ENCODE measurements at places on chromosomes 5 and 9.

GRCh38 chr5:160342413-160342941, 27.9 kb downstream of the C1QTNF2 start:
- DNase-seq, result no peak

DNA sequence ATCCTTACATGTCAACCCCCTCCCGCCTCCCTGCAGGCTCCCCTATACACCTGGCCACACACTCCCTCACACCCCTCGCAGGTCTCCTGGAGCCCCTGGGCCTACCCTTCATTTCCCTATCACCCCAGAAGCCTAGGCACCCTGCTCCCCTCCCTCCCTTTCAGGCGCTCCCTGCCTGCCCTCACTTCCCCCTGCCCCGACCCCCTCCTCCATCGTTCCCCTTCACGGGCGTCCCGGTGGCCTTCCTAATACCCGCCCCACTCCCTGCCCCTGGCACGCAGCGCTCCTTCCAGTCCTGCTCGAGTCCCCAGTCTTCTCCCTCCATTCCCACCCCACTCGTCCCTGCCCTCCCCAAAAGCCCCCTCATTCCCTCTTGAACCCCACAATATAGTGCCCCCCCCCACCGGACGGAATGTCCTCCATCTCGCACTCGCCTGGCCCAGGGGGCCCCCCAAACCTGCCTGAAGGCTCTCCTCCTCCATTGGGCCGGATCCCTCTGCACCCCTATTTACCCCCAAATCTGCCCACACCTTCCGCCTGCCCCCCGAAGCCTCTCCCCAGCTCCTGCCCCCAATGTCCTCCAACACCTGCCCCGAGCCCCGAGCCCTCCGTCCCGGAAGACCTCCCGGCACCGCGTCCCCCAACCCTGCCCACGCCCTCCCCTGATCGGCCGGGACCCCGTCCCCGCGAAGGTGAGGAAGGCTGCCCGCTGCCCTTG, 746 bp downstream of the STRBP start:
- DNase-seq, result no peak

GRCh38 chr5:135066781-135067180, 32.8 kb upstream of the PITX1 start:
- no peak for DNase-seq

DNA sequence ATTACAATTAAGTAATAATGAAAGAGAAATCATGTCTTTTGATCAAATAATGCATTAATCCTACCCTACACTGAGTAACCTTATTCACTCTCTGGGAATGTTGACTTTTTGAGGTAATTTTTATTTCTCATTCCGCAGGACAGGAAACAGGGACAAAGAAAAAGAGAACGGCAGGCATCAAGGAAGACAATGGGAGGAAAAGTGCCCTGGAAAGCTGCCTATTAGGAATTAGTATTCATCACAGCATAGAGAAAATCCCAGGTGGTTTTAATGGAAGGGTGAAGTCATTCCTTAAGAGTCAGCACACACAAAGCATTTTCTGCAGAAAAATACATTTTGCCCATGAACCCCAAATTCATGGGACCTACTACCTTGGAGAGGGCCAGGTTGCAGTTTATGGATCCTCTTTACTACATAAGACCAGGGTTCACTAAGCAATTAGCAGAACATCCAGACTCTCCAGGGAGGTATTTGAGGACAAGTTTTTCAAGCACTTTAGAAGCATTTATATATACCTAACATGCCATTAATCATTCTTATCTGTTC, 9.4 kb downstream of the FSTL4 start:
- DNase-seq, result no peak

GRCh38 chr9:78030553-78031443, 813 bp downstream of the GNAQ start:
- DNase-seq, result peak; percentile 36

DNA sequence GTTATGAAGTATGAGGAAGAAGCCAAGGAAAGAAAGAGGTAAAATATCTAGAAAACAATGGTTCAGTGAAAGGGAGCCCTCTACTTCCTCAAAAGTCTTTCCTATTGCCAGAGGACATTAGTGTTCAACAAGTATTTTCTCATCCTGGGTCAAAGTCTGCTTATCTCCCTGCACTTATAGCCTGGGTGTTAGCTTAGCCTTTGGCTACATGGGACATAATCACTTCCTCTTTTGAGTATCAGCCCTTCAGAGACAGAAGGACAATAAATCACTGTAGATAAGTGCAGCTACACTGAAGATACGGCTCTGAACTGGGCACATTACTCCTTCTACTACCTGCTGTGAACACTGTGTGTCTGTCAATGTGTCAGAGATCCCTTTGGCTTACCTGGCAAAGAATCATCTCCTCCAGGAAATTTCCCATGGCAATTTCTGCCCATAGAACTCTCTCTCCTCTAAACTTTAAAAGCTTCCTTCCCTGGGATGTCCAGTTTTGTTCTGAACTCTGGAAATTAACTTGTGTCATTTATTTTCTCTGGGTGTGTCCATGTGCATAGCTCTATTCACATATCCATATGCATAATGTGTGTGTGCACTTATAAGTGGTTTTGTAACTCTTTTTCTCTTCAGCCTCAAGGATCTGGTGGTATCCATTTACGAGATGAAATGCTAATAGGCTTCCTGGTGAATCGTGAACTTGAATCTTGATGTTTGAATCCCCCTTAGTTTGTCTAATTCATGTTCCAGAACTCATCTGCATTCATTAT, 30.0 kb upstream of the RECK start:
- DNase-seq, result no peak

DNA sequence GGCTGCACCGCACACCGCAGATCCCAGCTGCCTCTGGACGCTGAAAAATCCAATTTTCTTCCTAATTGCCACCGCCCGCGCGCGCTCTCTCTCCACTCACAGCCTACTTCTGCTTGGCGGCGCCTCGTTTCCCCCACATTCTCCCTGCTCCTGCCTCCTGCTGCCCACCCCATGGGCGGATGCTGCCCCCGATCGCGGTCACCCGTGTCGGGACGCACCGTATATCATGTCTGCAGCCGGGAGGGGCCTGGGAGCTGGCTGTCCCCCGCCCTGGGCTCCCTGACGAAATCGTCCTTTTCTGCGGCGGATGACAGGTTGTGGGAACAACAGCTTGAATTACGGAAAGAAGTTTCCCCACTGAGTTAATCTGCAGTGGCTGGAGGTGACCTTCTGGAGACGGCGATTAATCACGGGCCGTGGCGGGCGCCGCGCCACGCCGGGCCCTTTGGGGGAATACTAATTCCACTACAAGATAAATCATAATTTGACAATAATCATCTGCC, 36.3 kb upstream of the PSD2 start:
- DNase-seq, result no peak

GRCh38 chr9:122053064-122053463, 40.0 kb downstream of the TTLL11 start:
- DNase-seq, result no peak

DNA sequence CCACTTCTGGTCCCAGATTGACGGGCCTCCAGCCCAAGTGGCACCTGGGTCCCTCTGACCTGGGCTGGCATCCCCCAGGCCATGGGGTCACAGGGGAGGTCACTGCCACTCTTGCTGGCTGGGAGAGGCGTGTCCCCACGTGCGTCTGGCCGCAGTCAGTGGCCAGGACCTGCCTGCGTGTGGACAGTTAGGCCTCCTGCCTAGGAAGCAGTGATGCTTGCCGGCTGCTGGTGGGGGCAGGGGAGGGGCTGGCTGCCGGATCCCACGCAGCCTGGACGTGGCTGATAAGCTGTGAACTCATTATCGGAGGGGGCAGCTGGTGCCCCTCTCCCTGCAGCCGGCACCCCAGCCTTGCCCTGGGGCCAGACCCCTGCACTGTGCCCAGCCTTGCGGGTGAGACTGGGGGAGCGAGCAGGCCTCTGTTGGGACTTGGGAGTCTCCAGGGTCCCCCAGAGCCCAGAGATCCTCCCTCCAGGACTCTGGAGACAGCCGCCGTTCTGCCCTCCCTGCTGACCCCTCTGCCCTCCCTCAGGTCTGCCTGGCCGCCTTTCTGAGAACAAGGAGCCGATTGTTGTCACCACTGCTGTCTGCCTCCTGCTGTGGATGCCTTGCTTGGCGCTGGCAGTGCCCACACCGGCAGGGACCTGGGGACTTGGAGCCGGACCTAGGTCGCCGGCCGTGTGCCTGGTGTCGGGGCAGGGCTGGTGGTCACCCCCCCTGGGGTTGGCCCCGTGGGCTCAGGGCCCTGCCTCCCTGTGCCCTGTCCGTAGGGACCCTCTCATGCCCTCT, 12.3 kb downstream of the RXRA start:
- DNase-seq, result no peak

DNA sequence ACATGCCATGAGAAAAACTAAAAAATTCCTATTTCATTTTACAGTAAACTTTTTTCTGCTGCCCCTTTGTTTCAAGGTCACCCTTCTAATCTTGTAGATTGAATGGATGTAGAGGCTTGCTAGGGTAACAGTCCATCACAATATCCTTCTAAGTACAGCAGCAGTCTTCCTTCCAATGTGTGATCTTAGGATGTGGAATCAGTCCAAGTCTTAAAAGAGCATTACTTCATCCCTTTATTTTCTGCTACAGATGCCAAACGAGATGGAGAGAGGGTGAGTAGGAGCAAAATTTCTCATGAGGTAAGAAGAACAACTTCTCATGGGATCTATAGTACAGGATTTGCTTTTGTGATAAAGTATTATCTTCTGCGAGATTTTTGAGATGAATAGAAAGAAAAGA, 704 bp upstream of the IL33 start:
- no peak for DNase-seq

DNA sequence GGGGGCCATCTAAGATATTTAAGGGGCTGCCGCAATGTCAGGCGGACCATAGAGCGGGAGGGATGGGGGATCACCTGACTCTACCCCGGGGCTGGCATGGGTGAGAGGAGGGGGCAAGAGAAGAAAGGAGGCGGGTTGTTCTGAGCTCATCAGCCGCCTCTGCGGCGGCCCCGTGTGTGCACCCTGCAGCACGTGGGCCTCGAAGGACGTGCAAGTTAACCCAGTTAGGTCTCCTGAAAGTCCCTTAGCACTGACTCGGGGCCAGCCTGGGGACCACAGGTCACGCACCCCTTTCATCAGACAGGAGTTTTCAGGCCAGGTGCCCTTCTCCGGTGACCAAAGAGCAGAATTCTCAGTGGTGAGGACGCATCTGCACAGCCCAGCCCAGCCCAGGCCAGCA, 58.0 kb downstream of the UBE2QL1 start:
- DNase-seq, result no peak

DNA sequence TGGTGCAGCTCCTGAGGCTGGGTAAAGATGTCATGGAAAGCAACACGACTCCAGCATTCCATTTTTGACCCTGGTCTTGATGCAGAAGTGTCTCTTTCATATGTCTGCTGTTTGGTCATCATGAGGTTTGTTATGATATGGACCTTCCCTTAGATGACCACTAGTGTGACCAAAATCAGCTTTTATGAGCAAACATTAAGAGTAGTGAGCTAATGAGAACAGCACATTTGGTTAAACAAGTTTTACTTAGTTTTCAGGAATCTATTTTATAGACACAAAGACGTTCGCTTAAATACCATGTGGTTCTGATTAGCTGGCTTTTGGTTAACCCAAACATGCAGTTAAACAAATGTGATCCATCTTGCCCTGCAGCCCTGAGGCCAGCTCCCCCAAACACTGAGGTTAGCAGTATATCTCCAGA, 56.7 kb upstream of the ACTBL2 start:
- no peak for DNase-seq

- DNase-seq, result no peak
These were observed 60.4 kb upstream of the ERCC6L2 start for GRCh38 chr9:95815133-95815532.

DNA sequence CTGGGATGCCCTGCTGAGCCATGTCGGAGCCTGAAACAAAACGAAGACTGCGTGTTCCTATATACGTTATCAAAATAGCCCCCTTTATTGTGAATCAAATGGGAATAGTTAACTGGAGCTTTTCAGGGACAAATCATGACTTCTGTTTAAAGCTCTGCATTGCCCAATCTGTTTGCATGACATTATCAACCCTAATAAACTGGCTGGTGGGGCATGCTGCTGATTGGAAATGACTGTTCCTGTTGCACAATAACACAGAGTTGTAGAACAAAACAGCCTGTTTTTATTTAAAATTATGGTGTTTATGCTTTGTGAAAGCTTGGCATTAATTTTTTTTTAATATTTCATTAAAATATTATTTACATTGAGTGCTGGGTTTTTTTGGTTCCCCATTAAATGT, 215.5 kb downstream of the TMEM167A start:
- DNase-seq, result no peak

GRCh38 chr5:175060257-175060656, 335.9 kb downstream of the MSX2 start:
- no peak for DNase-seq
